ENCODE measurements at places on chromosomes 6 and 20.

GRCh38 chr6:132005178-132005577 lies 54.0 kb upstream of the CCN2 start:
- DNase-seq: no peak

DNA sequence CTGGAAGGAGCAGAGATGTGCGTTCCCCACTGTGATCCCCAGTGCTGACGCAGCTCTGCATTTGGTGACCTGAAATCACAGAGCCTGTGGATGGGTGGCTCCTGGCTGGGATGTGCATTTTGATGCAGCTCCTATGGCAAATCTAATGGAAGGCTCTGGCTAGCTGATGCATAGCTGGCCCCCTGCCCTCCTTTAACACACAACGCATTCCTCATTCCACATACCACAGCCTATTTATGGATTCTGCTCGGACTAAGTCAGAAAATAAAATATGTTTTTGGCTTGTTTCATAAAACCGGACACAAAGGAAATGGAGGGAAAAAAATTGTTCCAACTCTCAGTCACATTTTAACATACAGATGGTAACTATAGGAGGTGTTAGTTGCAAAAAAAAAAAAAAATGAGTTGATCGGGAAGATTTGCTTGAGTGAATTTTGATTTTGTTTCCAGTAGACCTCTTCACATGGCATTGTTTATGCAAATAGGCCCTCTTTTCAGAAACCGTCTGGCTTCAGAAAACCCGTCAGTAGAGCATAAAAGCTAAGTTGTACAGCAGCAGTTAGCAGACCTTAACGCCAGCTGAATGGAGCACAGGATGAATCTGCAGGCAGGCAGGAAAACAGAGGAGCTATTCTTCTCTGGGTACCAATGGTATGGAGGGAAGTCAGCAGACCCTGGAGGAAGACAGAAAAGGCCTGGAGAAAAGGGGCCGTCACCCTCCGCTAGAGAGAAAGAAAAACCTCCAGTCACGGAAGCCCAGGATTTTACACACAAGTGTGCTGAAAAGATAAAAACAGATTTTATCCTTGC lies 215.4 kb downstream of the HDGFL1 start:
- no peak for DNase-seq

DNA sequence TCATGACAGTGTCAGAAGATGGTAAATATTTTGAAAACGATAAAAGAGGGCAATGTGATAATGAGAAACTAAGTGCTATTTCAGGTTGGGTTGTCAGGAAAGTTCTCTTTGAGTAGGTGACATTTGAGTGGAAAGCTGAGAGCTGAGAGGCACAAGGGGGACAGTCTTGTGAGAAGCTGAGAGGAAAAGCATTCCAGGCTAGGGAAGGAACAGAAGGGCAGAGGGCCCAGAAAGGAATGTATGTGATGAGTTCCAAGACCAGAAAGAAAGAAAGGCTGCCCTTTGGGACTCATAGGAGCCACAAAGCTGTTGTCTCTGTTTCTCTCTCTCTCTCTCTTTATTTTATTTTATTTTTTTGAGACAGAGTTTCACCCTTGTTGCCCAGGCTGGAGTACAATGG lies 7.6 kb upstream of the RNF182 start:
- no peak for DNase-seq

DNA sequence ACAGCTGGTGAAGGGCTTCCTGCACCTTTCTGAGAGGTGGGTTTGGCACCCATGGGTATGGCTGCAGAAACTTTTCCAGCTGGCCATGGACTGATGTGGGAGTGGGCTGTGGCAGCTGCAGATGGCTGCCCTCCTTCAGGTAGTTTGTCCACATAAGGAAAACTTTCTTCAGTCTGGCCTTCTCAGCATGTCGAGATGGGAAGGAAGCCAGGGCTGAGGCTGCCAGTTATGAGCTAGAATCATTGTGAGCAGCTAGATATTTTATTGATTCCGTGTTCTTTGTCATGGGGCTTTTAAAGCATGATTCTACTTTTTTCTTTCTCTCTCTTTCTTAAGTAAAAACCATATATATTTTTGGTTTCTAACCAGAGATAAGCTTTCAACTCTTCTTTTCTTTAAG lies 16.6 kb downstream of the NKX2-4 start:
- DNase-seq: no peak

GRCh38 chr6:136550045-136550329 lies 235 bp downstream of the MAP7 start:
- no peak for DNase-seq

DNA sequence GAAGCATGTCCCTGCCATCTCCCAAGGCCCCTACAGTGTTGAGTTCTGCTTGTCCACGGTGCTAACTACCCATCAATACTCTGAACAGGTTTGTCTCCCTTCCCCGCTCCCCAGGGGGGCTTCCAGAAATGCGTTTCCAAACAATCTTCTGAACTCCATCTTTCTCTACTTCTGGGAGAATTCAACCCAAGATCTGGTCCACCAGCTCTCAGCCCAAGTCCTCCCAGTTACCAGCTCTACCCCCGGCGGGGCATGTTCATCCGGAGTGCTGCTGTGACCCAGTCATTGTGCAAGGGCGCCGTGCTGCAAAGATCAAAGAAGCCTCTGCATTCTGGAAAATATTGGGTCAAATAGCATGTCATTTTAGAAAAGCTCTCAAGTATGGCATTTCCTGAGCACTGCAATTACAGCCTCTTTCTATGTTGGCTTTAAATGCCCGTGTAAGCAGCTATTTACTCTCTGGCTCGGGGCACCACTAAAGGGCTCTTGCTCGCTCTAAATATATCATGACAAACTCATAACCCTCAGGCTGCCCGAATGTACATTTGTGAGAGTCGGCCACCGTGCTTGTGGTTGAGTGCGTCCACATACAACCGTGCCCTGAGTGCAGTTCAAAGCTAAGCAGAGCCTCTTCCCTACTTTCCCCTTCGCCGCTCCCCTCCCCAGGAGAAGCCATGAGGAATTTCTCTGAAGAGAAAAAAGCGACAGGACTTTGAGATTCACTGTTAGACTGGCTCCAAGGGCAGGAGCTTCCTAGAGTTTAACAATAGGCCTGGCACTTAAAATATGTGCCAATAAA lies 71.6 kb downstream of the BANF2 start:
- no peak for DNase-seq

DNA sequence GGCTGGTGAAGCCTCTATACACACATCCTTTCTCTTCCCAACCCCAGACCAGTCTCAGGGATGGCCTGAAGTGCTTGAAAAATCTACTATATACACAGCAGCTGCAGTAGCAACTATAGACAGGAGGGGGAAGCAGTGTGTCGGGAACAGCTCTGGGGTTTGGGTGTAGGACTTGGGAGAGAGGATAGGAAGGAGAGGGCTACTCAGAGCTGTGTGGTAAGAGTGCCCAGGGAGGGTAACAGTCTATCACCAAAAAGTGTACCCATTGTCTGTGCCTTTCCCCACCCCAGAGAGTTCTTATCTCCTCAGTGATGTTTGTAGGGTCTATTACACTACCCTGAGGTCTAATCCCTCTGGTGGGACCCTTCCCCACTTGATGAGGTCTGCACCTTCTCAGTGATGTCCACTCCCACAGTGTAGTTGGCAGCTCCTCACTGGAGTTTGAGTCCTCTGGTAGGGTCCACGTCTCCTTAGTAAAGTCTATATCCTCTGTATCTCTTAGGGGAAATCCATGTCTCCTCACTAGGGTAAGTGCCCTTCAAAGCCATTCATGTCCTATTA lies 1.5 kb upstream of the GGT7 start:
- DNase-seq: peak; percentile 18
